ENCODE measurements at places on chromosomes 12 and 14.
A peak's percentile ranks its signal among the peaks of the same experiment; 100 is the strongest.

DNA sequence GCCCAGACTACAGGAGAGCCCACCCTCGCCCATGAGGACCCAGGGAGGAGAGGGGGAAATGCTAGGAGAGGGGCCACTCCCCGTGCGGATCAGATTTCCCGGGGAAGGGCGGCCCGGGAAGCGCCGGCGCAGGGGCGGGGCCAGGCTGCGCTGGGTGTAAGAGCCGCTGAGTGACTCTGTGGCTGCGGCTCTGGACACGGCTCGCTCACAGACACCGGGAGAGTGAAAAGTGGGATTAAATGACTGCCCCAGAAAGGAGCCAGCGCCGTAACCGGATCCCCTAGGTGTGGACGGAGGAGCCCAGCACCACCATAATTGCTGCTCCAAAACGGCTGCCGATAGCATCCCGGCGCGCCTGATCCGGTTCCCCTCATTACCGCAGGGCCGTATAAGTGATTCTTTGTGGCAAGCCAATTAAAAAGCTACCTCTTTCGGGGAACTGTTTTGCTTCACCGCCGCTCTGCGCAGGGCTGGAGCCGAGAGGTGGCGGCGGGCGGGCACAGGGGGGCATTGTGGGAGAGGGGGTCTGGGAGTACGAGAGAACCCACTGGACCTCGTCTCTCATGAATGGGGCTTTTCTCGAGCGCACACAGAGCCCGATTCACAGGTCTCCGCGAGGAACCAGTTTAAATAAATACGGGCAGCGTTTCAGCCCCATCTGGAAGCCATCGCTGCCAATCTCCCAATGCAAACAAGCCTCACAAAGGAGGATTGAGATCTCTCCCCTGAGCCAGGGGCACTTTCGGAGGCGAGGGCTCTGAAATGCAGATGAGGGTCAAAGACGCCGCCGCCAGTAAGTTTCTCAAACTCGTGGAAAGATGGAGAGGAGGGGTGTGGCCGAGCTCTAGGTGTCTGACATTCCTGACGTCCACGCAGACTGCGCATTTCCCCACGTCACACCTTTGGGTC lies 2.5 kb downstream of the COL2A1 start:
- peak; percentile 75 for DNase-seq

DNA sequence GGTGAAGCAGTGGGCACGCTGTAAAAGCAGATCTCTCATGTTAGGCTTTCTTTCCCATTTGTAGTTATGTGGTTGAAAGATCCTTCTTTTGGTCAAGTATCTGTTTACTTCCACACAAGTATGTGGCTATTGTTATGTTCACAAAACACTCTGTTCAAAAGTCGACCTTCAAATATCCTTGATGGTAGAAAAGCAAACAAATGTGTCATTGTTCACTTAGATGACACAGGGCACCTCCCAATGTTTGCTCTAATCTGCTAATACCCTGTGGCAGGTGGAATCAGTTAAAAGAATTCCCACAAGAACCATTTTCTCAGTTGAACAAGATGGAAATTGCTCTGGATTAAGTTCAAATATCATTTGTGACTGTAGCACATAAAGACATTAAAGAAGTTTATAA lies 43.6 kb upstream of the NAA30 start:
- no peak for DNase-seq

DNA sequence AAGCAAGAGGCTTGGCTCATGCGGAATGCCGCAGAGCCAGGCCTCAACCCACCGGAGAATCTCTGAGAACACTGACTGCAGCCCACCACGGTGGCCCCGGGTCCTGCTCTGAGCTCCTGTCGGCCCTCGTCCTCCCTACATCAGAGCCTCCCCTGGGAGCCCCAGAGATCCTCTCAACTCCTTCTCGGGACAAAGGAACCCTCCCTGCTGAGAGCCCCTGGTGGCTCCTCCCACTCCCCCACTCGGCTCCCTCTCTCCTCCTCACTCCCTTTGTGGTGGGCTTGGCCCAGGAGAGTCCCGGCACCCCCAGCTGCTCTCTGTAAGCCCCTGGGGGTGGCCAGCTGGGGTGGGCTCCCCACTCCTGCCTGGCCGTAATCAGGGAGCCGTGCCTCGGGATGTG lies 11.1 kb upstream of the INF2 start:
- DNase-seq = peak; percentile 67

GRCh38 chr14:54758041-54758440 lies 144.6 kb downstream of the GCH1 start:
- DNase-seq = no peak

DNA sequence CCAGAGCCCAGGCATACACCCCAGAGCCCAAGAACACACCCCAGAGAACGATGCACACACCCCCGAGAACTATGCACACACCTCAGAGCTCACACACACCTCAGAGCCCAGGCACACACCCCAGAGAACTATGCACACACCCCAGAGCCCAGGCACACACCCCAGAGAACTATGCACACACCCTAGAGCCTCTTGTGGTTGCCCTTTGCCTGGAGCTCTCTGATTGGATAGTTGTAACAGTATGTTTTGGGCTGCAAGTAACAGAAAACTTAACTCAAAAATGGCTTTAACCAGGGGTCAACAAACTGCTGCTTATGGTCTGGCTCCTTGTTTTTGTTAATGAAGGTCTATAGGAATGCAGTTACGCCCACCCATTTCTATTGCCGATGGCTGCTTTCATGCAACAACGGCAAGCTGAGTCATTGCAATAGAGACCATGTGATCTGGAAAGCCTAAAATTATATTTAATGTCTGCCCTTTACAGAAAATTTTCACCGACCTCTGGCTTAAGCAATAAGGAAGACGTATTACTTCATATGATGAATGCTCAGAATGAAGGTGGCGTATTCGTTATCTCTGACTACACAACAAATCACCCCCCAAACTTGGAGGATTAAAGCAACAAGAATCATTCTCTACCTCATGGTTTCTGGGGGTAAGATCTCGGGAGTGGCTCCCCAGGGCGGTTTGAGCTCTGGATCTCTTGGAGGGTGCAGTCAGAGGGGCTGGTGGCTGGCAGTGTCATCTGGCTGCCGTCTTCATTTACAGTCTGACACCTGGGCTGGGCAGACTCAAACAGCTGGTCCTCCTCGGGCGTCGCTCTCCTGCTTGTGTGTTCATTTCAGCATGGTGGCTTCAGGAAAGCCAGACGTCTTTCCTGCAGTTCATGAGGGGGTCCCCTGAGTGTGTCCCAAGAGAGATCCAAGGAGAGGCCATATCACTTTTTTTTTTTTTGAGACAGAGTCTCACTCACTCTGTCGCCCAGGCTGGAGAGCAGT lies 66.3 kb upstream of the NCOR2 start:
- no peak for DNase-seq

DNA sequence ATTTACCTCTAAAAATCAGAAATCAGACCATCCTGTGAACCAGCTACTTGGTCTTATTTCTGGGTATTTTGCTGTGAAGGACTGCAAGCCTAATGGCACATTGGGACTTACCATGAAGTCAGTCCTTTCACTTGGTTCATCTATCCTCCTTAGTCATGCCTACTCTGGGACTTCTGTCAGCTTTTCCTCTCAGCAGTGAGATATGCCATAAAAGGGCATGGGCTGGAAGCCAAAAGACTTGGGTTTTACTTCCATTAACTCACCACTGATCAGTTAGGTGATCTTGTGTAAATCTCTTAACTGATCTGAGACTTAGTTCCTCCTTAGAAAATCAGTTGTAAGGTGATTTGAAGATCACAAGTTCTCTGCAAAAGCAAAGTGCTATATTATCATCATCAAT lies 116.5 kb downstream of the PAH start:
- DNase-seq = no peak

DNA sequence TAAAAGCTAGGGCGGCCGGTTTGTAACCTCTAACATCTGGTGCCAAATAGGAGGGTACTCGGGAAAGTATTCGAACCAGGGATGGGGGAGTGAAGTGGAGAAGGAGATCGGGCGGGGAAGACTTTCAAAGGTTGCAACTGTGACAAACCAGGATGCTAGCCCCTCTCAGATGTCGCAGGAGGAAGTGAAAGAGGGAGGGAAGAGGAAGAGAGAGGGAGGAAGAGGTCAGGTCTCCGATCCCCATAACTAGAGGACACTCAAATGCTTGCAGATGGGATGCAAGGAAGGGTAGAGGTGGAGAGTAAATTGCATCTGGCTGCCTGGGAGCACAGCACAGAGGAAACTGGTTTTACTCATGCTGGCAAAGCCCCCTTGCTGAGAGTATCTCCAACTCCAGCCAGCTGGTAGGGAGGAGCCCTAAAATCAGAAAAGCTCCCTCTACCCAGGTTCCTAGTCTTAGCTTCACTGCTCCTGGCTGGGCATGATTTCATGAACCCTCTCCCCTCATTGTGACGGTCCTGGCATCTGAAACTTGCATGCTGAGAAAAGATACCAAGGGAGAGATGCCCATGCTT lies 696.7 kb upstream of the TBX3 start:
- no peak for DNase-seq

GRCh38 chr12:62933220-62933601 lies 1.7 kb downstream of the PPM1H start:
- peak; percentile 45 for DNase-seq

Data from left kidney (tissue), 8 donors.